ENCODE measurements at places on chromosomes 12 and 14. TPM values are rescaled to one million over a fixed set of nuclear protein-coding genes. Genes with fewer than 3 reads are reported as not detected.

- peaks cover 10% of the 10 kb centered on the region for H3K4me1 ChIP-seq
- DNase-seq = no peak
- H3K27me3 ChIP-seq = no peaks in the 10 kb centered on the region
- no peaks in the 10 kb centered on the region for H3K36me3 ChIP-seq
- H3K4me3 ChIP-seq = no peak overlapping the region
- H3K27ac ChIP-seq = no peak overlapping the region
These were observed 98.8 kb downstream of the DAD1 start for GRCh38 chr14:22489957-22490950.

DNA sequence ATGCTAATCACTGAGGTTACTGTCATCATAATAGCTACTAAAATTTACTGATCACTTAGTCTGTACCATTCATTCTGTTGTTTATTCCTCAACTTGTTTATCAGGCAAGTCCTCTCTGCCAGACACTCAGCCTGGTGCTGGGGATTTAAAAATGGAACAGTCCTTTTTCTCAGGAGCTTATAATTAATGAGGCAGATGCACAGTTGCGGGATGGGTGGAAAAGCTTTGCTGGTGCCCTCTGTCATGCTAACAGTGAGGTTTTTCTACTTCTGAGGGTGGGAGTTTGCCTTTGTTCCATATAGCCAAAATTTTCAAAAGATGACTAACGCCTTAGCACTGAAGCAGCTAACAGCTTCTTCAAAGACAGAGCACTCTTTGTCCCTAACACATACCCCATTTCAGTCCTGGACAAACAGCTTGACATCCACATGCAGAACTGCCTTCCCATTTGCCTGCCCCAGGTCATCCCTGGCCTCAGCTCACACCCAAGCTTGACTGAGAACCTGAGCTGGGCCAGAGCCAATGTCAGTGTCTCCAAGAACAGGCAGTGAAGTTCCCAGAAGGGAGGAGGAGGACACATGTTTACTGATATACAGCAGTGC lies 30.8 kb upstream of the HSPB8 start:
- H3K27me3 ChIP-seq = peaks cover 11% of the 10 kb centered on the region
- DNase-seq = no peak
- no peaks in the 10 kb centered on the region for H3K36me3 ChIP-seq
- H3K4me3 ChIP-seq = no peak overlapping the region

DNA sequence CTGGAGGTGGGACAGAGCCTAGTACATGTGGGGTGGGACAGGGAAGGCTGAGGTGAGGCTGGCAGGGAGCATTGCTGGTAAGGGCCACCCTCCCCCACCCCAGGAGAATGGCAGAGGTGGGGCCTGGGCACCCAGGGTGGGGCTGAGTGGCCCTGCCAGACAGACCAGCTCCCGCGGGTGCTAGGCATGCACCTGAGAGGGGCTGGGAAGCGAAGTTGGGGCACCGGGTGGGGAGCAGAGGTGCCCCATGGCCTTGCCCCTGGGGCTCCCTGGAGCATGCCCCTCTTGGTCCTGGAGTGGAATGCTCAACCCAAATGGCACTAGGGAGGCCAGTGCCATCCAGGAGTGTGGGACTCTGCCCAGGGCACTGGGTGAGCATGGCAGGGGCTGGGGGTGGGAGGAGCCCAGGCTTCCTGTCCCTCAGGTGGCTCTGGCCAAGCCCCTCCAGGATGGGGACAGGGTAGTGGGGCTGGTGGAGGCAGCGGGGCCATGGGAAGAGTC lies 1.3 kb downstream of the TNFAIP2 start:
- peak overlapping the region; percentile 57 for H3K4me3 ChIP-seq
- no peaks in the 10 kb centered on the region for H3K36me3 ChIP-seq
- H3K4me1 ChIP-seq = peaks cover 88% of the 10 kb centered on the region
- H3K27ac ChIP-seq = no peak overlapping the region
- no peak for DNase-seq

- no peak overlapping the region for H3K27ac ChIP-seq
- no peaks in the 10 kb centered on the region for H3K4me1 ChIP-seq
- no peaks in the 10 kb centered on the region for H3K27me3 ChIP-seq
- no peak for DNase-seq
These were observed 419.3 kb upstream of the SEL1L start for GRCh38 chr14:81952917-81953316.

GRCh38 chr12:64780531-64781279 lies 21.5 kb upstream of the GNS start:
- peak overlapping the region; percentile 88 for H3K27ac ChIP-seq
- peaks cover 45% of the 10 kb centered on the region for H3K4me1 ChIP-seq
- peak overlapping the region; percentile 64 for H3K4me3 ChIP-seq
- peaks cover 9% of the 10 kb centered on the region for H3K27me3 ChIP-seq
- H3K36me3 ChIP-seq = no peaks in the 10 kb centered on the region

DNA sequence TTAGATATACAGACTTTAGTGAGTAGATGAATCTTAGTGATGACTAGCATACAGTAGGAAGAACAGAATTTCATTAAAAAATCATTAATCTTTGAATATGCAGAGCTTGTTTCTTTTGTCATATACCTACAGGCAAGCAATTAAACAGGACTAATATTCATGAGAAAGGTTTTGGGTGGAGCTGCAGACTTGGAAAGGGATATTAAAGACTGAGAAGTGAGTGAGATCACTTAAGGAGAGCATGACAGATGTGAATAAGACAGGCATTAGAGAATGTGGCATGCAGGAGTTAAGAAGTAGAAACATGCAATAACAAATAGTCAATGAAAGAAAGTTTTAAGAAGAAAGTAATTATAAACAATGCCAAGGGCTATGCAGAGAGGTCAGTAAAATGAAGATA lies 187.7 kb downstream of the TMTC3 start:
- DNase-seq = no peak
- peaks cover 16% of the 10 kb centered on the region for H3K4me1 ChIP-seq
- H3K4me3 ChIP-seq = no peak overlapping the region
- no peaks in the 10 kb centered on the region for H3K36me3 ChIP-seq

DNA sequence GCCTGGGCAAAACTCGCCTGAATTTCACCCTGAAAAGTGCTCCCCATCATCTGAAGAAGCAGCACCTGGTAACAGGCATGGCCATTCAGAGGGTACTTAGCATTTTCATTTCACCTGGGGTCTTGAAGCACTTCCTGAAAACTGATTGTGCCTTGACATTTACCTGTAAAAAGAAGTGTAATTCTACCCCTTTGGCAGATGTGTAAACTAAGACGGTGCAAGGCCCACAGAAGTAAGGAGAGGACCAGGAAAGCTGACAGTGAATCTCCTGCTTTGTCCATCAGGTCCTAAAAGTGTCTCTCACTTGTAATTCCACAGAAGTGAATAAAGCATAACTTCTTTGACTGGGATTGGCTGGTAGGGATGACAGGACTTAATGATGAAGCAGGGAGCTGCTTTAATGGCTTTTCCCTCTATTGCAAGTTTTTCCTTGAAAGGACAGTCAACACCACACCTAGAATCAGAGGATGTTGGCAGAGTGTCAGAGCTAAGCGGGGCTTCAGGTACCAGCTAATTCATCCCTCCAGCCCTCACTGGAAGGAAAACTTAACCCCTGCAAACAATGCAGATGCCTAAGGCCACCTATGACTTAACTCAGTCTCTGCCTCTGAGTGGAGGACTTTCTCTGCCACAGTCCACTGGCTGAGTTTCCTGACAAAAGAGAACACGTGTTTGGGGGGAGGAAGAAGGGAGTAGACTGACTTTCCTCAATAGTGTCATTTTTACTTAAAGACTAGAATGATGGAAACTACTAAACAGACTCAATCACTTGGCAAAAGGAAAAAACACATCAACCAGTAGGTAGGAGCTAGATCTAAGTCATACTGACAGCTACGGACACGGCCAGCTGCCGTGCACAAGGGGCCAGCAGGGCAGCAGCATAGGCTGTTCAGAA lies 74.7 kb downstream of the NUAK1 start:
- peaks cover 30% of the 10 kb centered on the region for H3K36me3 ChIP-seq
- no peak for DNase-seq
- H3K27me3 ChIP-seq = no peaks in the 10 kb centered on the region

DNA sequence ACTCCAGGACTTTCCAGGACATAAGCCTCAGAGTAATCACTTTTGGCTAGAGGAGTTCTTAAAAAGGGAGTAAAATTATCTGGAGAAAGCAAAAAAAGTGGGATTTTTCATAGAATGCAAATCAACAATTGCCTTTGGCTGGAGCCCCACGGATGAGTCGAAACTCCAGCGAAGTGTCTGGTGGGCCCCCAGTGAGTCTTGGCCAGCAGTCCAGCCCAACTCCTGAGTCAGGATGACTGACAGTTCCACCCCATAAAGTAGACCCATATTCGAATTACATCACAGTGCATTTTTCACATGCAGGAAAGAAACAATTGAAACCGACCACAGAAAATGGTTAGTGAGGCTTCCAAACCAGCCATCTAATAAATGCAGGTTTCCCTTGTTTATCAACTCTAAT lies 265.7 kb downstream of the BCL11B start:
- H3K36me3 ChIP-seq = no peaks in the 10 kb centered on the region
- H3K4me3 ChIP-seq = no peak overlapping the region

- no peaks in the 10 kb centered on the region for H3K27me3 ChIP-seq
- peaks cover 17% of the 10 kb centered on the region for H3K4me1 ChIP-seq
- peak within 1 kb of the TSS; percentile 41 for H3K4me3 ChIP-seq
- no peaks in the 10 kb centered on the region for H3K36me3 ChIP-seq
These were observed at the start of gene RHOJ for GRCh38 chr14:63204407-63205043. RHOJ (plus strand) TSS chr14:63204443; CDS start chr14:63204870, 427 bp downstream.

The BRAP gene
- total RNA-seq = 43.2 TPM

The VRTN gene
- not detected for total RNA-seq

The TSPAN9 gene
- 20.9 TPM for total RNA-seq

The SMAGP gene
- total RNA-seq = 13.4 TPM
